ENCODE measurements at places on chromosomes 5 and 9. TPM values are rescaled to one million over a fixed set of nuclear protein-coding genes. Genes with fewer than 3 reads are reported as not detected.

The MYOZ3 gene
- total RNA-seq, result not detected

The ETF1 gene
- 153 TPM for total RNA-seq

The IFNA6 gene
- not detected for total RNA-seq

The ABO gene
- not detected for total RNA-seq

The PCDHGC3 gene
- 142 TPM for total RNA-seq

The CCL28 gene
- 0.09 TPM for total RNA-seq

- H3K4me3 ChIP-seq, result no peak overlapping the region
- peaks cover 33% of the 10 kb centered on the region for H3K4me1 ChIP-seq
- no peak overlapping the region for H3K27ac ChIP-seq
- H3K27me3 ChIP-seq, result peaks cover 2% of the 10 kb centered on the region
These were observed 137.5 kb upstream of the TUT7 start for GRCh38 chr9:86491468-86492266.

GRCh38 chr9:125497478-125497877 lies 209.5 kb downstream of the MAPKAP1 start:
- DNase-seq, result no peak
- no peak overlapping the region for H3K4me3 ChIP-seq
- no peaks in the 10 kb centered on the region for H3K27me3 ChIP-seq
- peaks cover 33% of the 10 kb centered on the region for H3K4me1 ChIP-seq
- H3K36me3 ChIP-seq, result peaks cover 25% of the 10 kb centered on the region
- no peak overlapping the region for H3K27ac ChIP-seq

DNA sequence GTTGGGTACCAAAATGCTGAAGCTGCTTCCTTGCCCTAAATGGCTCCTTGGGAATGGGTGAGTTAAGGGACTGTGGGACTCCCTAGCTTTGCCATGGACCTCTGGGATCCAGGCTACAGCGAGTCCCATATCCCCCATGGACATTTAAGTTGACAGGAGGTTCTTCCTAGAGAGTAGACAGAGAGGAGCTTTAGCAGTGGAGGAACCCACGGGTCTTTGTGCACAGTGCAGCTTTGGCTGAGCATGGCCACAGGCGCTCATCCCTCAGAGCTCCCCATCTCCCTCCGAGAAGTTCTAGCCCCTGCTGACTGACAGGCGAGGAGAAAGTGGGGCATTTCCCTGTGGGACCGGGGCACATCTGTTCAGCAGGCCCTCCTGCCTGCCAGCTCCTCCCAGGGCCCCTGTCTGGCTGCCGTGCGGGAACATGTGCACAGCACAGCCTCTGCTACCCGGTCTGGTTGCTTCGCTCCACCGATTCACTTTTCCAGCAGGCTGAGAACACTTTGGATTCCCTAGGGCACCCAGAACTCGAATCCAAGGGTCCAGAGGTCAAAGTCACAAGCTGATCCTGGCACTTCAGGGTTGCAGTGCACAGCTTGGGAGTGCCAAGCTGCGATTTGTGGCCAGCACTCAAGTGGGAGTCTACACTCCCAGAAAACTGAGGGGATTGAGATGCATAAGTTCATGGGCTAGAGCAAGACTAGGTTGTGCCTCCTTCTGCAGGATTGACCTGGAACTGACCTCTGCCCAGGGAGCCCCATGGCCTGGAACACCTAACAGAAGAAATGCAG lies 40.6 kb upstream of the DMRTA1 start:
- no peak overlapping the region for H3K4me3 ChIP-seq
- no peaks in the 10 kb centered on the region for H3K36me3 ChIP-seq
- no peaks in the 10 kb centered on the region for H3K4me1 ChIP-seq
- H3K27me3 ChIP-seq, result peaks cover 3% of the 10 kb centered on the region
- no peak overlapping the region for H3K27ac ChIP-seq
- no peak for DNase-seq

GRCh38 chr9:121398374-121398773 lies 28.3 kb upstream of the STOM start:
- H3K36me3 ChIP-seq, result peaks cover 27% of the 10 kb centered on the region
- DNase-seq, result peak; percentile 99
- H3K27me3 ChIP-seq, result peaks cover 2% of the 10 kb centered on the region
- peaks cover 60% of the 10 kb centered on the region for H3K4me1 ChIP-seq
- peak overlapping the region; percentile 42 for H3K4me3 ChIP-seq

GRCh38 chr5:79420248-79420647 lies 93.7 kb downstream of the HOMER1 start:
- DNase-seq, result no peak
- no peak overlapping the region for H3K27ac ChIP-seq
- no peaks in the 10 kb centered on the region for H3K27me3 ChIP-seq
- H3K36me3 ChIP-seq, result no peaks in the 10 kb centered on the region
- no peak overlapping the region for H3K4me3 ChIP-seq

- H3K27ac ChIP-seq, result no peak overlapping the region
- no peak overlapping the region for H3K4me3 ChIP-seq
- H3K27me3 ChIP-seq, result no peaks in the 10 kb centered on the region
- no peak for DNase-seq
- H3K36me3 ChIP-seq, result no peaks in the 10 kb centered on the region
- no peaks in the 10 kb centered on the region for H3K4me1 ChIP-seq
These were observed 121.8 kb downstream of the GHR start for GRCh38 chr5:42545038-42545437.

DNA sequence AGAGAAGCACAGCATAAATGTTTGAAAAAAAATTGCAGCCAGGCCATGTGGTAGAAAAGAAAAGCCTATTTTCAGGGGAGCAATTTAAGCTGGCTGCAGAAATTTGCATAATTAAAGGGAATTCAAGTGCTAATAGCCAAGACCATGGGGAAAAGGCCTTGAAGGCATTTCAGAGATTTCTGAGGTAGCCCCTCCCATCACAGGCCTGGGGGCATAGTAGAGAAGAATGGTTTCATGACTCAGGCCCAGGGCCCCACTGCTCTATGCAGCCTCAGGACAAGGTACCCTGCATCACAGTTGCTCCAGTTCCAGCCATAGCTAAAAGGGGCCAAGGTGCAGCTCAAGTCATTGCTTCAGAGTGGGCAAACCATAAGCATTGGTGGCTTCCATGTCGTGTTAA lies 1416.0 kb downstream of the EFNA5 start:
- no peak for DNase-seq
- H3K4me1 ChIP-seq, result no peaks in the 10 kb centered on the region
- H3K27me3 ChIP-seq, result peaks cover 3% of the 10 kb centered on the region

- H3K36me3 ChIP-seq, result no peaks in the 10 kb centered on the region
- peaks cover 1% of the 10 kb centered on the region for H3K27me3 ChIP-seq
- DNase-seq, result no peak
- peaks cover 61% of the 10 kb centered on the region for H3K4me1 ChIP-seq
These were observed 10.5 kb upstream of the IRF1 start for GRCh38 chr5:132500931-132501628.
